ENCODE measurements at places on chromosomes 7 and 10. TPM values are rescaled to one million over a fixed set of nuclear protein-coding genes. Genes with fewer than 3 reads are reported as not detected.

Gene PNLIPRP3
- total RNA-seq = not detected

Gene C7orf57
- total RNA-seq = not detected

Gene PSD
- total RNA-seq = 3.5 TPM

Gene ZPBP
- not detected for total RNA-seq

Gene SLC12A9
- 13.8 TPM for total RNA-seq
